CD8-positive, alpha-beta memory T cell (primary cell): ENCODE measurements at places on chromosomes 11 and 22. TPM values are rescaled to one million over a fixed set of nuclear protein-coding genes. Genes with fewer than 3 reads are reported as not detected.

DNA sequence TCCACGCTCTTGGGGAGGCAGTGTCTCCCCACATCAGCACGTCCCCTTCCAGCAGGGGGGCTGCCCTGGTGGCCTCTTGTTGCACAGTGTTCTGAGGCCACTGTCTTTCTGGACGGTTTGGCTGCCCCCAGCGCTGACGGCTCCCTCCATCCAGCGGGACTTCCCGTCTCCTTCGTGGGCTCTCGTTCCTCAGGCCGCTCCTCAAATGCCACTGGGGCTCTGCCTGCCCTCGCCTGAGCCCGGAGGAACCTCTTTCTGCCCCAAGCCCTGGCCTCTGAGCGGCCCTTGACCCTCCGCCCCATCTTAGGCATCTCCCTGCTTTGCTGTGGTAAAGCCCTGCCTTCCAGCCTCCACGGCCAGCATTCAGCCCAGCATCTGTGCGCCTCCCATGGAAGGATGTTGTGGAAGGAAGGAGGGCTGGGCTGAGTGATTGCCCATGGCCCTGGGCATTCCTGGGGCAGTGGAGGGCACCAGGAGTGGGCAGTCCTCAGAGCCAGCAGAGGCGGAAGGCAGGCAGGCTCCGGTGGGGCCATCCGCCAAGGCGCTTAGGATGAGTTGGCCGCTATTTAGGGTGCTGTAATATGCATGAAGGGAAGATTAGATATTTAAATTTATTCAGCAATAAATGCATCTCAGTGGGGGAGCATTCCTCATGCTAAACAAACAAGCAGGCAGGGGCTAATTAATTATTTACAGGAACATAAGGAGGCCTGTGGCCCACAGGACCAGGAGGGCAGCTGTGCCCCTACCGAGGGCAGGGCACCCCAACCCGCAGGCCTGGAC lies 17.8 kb downstream of the OTUB1 start:
- DNase-seq: no peak

DNA sequence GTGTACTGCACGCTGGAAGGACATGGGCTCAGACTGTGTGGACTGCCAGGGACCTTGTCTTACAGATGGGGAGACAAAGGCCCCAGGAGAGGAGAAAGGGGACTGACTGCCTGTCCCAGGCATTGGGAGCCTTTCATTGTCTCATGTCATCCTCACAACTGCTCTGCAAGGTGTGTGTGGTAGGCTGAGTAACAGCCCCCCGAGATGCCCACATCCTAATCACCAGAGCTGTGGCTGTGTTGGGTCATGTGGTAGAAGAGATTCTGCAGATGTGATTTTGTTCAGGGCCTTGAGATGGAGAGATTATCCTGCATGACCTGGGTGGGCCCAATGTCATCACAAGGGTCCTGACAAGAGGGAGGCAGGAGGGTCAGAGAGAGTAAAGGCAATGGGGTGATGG lies 39.1 kb downstream of the ARRB1 start:
- no peak for DNase-seq

DNA sequence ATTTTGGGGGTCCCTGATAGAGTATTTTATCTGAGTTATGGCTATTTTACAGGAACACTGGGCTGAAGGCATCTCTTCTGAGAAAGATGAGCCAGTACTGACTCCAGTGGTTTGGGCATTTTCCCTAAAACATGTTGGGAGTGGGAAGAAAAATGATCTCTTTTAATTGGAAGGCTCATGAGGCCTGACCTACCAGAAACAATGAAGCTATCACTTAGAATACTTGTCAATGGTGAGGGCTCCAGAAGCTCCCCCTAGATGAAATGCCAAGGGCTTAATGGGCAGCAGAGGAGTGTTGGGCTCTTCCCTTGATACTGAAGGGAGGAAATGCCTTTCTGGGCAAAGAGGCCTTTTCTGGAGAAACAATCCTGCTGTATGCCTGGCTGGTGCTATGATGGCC lies 63.5 kb upstream of the BDNF start:
- no peak for DNase-seq

- no peak for DNase-seq
Observed at GRCh38 chr11:27875831-27876775, 175.8 kb upstream of the BDNF start.

DNA sequence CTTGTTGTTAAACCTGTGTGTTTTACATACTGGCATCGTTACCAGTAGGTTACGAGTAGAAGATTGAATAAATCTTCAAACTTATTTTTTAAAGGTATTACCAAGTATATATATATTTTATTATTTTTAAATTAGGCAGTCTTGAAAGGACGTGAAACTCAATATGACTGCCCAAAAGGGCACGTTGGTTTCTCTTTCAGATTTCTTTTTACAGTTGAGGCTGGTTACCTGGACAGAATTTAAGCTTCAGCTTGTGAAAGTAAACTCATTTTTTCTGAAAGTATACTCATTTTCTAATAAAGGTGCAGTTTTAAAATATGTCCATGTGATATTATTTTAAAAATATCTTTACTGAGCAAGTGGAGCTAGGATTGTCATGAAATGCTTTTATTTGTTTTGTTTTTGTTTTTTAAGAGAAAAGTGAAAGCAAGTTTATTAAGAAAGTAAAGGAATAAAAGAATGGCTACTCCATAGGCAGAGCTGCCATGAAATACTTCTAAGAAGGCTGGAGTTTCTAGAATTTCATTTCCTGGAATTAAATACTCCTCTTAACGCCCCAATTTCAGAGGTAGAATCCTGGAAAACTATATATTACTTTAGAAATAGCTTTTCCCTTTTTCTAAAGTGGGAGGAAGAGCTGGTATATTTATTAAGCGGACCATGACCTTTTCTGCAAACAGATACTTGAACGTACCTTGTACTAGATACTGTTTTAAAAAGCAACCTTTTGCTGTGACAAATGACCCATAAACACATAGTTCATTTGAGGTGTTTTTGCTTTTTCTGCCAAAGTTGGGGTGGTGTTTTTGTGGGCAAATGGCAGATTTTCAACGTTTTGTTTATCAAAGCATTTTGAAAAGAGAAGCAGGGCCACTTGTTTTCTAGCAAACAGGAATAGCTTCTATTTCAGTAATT lies 1.9 kb downstream of the FBXO7 start:
- no peak for DNase-seq

- no peak for DNase-seq
Observed at GRCh38 chr11:19605520-19606371, 106.9 kb upstream of the NAV2 start.

DNA sequence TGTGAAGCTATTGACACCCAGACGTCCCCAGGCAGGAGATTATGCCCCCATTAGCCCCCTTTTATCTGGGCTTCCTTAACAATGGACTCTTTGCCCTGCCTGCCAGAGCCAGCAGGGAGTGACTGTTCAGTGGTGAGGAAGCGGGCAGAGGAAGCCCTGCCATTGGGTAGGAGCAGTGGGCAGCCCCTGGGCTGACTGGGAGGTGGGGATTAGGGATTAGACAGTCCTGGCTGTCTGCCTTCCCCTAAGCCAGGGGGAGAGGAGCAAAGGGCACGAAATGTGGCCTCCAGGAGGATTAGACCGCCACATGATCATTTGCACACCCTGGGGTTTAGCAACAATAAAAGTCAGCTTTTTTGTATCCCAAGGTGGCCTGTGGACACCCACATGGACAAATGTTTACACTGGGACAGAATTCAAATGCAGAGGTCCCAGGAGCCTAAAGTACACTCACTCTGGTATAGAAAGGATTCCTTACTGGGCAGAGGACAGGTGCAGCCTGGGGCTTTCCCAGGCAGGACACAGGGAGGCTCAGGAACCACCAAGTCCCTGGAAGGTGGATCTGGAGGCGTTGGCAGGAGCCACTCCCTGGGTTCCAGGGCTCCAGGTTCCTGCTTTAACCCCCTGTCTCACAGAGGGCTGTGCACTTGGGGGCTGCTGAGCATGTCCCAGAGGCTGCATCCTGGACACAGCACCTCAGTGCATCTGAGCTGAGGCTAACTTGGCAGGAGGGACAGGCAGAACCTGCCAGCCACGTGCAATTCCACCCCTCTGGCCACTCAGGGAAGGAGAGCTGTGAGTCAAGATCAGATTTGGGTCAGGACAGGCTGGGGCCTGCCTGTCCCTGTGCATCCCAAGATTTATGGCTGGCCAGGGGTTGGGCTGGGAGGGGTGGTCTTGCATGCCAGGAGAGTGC lies 2.1 kb downstream of the PNPLA3 start:
- DNase-seq: no peak

- DNase-seq: no peak
Observed at GRCh38 chr11:44698252-44698912, 28.4 kb upstream of the TSPAN18 start.

GRCh38 chr22:48431014-48431413 lies 1396.7 kb downstream of the BRD1 start:
- no peak for DNase-seq

DNA sequence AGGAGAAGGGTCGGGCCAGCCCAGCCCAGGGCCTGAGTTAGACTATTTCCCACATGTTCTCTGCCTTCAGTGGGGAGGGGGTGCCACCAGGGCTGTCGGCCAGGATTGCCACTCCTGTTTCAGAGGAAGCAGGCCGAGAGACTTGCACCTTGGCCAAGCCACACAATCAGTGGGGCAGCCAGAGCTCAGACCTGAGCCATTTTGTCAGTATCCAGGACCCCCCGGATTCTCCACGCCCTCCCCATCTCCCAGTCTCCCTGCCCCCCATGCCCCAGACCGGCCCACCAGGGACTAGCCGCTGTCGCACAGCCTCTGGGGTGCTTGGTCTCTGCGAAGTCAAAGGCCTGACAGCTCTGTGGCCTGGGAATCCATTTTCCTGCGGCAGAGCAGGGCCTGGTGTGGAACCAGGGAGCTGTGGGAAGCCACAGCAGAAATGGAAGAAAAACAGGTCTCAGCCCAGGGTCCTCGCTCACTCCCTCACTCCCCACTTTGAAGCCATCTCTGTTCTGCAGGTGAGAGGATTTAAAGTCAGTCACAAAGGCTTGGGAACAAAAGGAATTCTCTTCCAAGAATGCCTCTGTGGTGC lies 25.5 kb upstream of the MGAT3 start:
- DNase-seq: no peak

GRCh38 chr11:80948781-80949180 lies 1508.0 kb upstream of the TENM4 start:
- DNase-seq: no peak

GRCh38 chr22:32328306-32329201 lies 29.1 kb upstream of the RFPL3 start:
- DNase-seq: no peak

GRCh38 chr22:21946262-21946925 lies 6.3 kb downstream of the PPM1F start:
- DNase-seq: no peak

DNA sequence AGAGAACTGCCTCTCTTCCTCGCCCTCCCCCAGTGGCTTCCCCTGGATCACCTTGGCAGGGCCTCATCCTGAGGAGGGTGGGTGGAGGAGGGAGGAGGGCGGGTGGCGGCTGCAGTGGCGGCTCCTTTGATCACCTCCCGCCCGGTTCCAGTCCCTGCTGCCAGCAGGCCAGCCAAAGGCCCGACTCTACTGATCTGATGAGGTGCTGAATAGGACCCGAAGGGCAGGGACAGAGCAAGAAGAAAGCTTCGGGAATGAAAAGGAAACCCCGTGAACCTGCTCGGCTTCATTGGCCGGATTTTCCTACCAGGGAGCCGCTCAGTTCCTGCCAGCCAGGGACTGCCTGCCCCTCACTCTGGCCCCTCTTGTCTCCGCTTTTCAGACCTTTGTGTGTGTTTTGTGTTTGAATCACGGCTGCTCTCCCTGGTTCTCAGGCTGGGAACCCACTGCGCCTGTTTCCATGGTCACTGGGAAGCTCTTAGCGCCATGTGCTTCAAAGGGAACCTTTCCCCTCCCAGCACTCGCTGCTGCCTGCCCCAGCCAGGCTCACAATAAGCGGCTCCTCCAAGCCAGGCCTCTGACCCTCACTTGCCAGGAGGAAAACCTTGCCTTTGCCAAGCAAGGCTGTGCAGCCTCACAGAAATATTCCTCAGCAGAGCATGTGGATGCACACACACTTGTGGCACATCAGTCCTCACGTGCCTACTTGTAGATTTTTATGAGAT lies 56.8 kb downstream of the C22orf31 start:
- DNase-seq: no peak

GRCh38 chr22:26399289-26399688 lies 29.8 kb upstream of the ASPHD2 start:
- DNase-seq: no peak

- no peak for DNase-seq
Observed at GRCh38 chr11:132551016-132551415, 981.3 kb downstream of the OPCML start.

Gene CHADL
- 0.70 TPM for polyA plus RNA-seq

Gene CSF2RB
- polyA plus RNA-seq: 0.09 TPM

Gene C11orf97
- not detected for polyA plus RNA-seq

Gene SOX10
- polyA plus RNA-seq: not detected

Gene TMEM121B
- not detected for polyA plus RNA-seq

Gene KCNJ1
- polyA plus RNA-seq: not detected
